MCF 10A (cell line): ENCODE measurements at places on chromosomes 11 and 22. TPM values are rescaled to one million over a fixed set of nuclear protein-coding genes. Genes with fewer than 3 reads are reported as not detected.

The IGHMBP2 gene
- 19.8 and 29.4 TPM in 2 replicates for total RNA-seq

- no peaks in the 10 kb centered on the region for H3K4me1 ChIP-seq
- no peaks in the 10 kb centered on the region for H3K36me3 ChIP-seq
- no peaks in the 10 kb centered on the region for H3K27me3 ChIP-seq
- H3K27ac ChIP-seq = no peak overlapping the region
- H3K4me3 ChIP-seq = no peak overlapping the region
- no peak for DNase-seq
These were observed 125.0 kb downstream of the UVRAG start for GRCh38 chr11:75939992-75940391.

The MPST gene
- 40.7 and 51.2 TPM in 2 replicates for total RNA-seq

- no peak overlapping the region for H3K4me3 ChIP-seq
- no peaks in the 10 kb centered on the region for H3K4me1 ChIP-seq
- H3K27me3 ChIP-seq = no peaks in the 10 kb centered on the region
- H3K27ac ChIP-seq = no peak overlapping the region
- DNase-seq = no peak
These were observed 4.0 kb upstream of the WNT11 start for GRCh38 chr11:76209973-76210930.

The STARD10 gene
- 10.6 and 16.9 TPM in 2 replicates for total RNA-seq

The RGL4 gene
- not detected in 2 replicates for total RNA-seq

DNA sequence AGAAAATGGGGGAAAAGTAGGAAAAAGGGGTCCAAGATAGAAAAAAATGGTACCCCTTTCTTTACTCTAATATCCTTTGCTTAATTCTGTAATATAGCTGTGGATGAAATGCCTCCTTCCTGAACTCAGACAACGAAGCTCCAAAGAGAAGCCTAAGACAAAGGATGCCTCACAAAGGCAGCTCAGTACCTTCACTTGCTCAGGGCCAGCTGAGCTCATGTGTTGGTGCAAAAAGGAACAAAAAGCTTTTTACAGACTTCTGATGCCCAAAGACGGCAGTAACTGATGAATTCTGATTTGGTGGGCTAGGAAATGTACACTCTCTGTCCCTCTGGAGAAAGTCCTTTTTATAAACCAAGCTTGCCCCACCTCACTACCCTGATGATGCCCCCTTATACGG, 77.5 kb downstream of the DENND5A start:
- no peak overlapping the region for H3K4me3 ChIP-seq
- no peak overlapping the region for H3K27ac ChIP-seq

DNA sequence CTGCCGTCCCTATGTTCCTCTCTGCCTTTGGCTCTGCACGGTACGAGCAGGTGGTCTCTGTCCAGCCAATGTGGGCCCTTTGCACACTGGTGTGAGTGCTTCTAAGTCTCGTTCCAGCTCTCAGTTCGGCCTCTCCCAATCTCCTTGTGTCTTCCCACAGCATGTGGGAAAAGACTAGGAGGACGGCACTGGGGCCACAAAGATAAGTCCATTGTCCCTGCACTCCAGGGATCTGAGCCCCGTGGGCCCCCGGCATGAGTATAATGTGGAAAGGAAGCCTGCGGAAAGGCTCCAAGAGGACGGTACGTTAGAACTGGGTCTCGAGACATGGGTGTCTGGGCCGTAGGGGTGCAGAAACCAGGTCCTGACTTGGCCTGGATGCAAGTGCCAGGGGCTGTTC, 16.4 kb downstream of the MYEOV start:
- H3K4me3 ChIP-seq = no peak overlapping the region
- H3K27me3 ChIP-seq = no peaks in the 10 kb centered on the region
- H3K36me3 ChIP-seq = no peaks in the 10 kb centered on the region

DNA sequence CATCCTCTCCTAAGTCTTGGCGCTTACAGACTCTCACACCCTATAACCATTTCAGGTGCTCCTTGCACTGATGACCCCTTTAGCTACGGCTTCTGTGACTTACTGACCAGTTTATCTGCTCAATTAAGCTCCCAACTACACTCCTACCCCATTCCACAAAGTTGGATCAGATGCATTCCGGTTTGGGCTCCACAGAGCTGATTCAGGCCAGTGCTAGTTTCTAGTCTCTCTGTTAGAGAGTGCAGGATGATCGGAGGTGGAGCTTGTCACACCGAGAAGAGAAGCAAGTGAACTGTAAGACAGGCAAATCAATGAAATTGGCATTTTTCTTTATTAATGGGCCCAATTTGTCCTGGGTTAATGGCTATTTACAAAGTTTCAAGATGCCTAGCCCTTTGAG, 436.8 kb upstream of the CADM1 start:
- H3K4me3 ChIP-seq = no peak overlapping the region
- H3K36me3 ChIP-seq = no peaks in the 10 kb centered on the region
- no peak overlapping the region for H3K27ac ChIP-seq
- H3K27me3 ChIP-seq = no peaks in the 10 kb centered on the region

The TMEM151A gene
- total RNA-seq = 0.12 TPM in 1 of 2 replicates, not detected in the other

DNA sequence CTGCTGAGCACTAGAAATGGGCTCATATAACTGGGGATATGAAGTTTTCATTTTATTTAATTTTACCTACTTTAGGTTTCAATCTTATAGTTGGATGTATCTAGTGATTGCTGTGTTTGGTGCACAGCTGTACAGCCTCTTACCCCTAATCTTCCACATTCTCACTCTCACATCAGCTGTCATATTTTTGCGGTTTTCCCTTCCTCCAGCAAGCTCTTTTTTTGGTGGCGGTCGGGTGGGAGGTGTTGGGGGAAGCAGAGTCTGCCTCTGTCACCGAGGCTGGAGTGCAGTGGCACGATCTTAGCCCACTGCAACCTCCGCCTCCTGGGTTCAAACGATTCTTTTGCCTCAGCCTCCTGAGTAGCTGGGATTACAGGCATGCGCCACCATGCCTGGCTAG, 445.1 kb upstream of the ISX start:
- H3K36me3 ChIP-seq = no peaks in the 10 kb centered on the region
- H3K27me3 ChIP-seq = no peaks in the 10 kb centered on the region
- H3K27ac ChIP-seq = no peak overlapping the region
- H3K4me1 ChIP-seq = no peaks in the 10 kb centered on the region
- no peak for DNase-seq

The CCDC188 gene
- 0.70 and 0.93 TPM in 2 replicates for total RNA-seq

- H3K4me1 ChIP-seq = no peaks in the 10 kb centered on the region
- DNase-seq = no peak
- peaks cover 37% of the 10 kb centered on the region for H3K27me3 ChIP-seq
- H3K27ac ChIP-seq = no peak overlapping the region
- H3K36me3 ChIP-seq = no peaks in the 10 kb centered on the region
- H3K4me3 ChIP-seq = no peak overlapping the region
These were observed 90.0 kb downstream of the CDKN1C start for GRCh38 chr11:2795491-2795991.

The POLDIP3 gene
- 49.7 and 51.3 TPM in 2 replicates for total RNA-seq

The CHRM1 gene
- total RNA-seq = not detected in 2 replicates

The TMEM25 gene
- total RNA-seq = 0.79 and 0.91 TPM in 2 replicates

The MMP11 gene
- 0.44 TPM in 1 of 2 replicates, not detected in the other for total RNA-seq

The CDC42EP1 gene
- 86.0 and 148 TPM in 2 replicates for total RNA-seq

- peaks cover 6% of the 10 kb centered on the region for H3K36me3 ChIP-seq
- H3K4me1 ChIP-seq = peaks cover 3% of the 10 kb centered on the region
- no peak overlapping the region for H3K4me3 ChIP-seq
- no peaks in the 10 kb centered on the region for H3K27me3 ChIP-seq
- H3K27ac ChIP-seq = no peak overlapping the region
- no peak for DNase-seq
These were observed 3.9 kb downstream of the TOLLIP start for GRCh38 chr11:1305501-1306056.

GRCh38 chr11:44690651-44691050, 36.1 kb upstream of the TSPAN18 start:
- H3K4me3 ChIP-seq = no peak overlapping the region
- H3K4me1 ChIP-seq = no peaks in the 10 kb centered on the region
- no peak overlapping the region for H3K27ac ChIP-seq

DNA sequence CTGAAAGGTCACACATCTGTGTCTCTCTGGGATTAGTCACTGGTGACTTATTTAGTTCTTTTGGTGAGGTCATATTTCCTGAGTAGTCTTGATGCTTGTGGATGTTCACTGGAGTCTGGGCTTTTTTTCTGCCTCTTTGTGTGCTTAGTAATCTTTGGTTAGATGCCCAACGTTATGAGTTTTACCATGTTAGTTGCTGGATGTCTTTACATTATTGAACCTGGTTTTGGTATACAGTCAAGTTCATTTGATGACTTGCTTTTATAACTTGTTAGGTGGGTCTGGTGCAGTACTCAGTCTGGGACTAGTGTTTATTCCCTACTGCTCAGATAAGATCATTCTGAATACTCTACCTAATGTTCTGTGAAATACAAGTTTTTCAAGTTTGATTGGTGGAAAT, 26.2 kb upstream of the SLC37A2 start:
- no peaks in the 10 kb centered on the region for H3K36me3 ChIP-seq
- H3K27me3 ChIP-seq = no peaks in the 10 kb centered on the region
- no peaks in the 10 kb centered on the region for H3K4me1 ChIP-seq
- peak; percentile 31 for DNase-seq
- H3K4me3 ChIP-seq = no peak overlapping the region

The SESN3 gene
- total RNA-seq = 3.0 and 6.3 TPM in 2 replicates

DNA sequence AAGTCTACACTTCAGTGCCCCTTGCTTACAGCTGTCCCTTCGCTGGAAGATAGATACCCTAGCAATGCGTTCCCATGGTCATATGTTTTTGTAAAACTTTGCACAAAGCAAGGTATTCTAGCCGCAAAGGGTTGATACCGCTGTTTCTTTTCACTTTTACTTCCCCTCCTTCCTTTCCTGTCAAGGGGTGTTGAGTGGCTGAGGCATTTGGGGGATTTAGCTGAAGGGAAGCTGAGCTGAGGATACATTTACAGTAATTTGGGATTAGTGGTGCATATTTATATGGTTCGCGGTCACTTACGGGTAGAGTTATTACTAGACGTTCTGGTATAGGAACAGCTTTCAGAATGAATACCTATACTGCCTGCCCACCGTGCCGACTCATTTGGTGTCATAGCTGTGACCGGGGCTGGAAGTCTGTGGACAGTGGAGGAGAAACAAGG, 86.9 kb upstream of the WNT11 start:
- no peak overlapping the region for H3K27ac ChIP-seq
- DNase-seq = no peak
- no peak overlapping the region for H3K4me3 ChIP-seq
- no peaks in the 10 kb centered on the region for H3K27me3 ChIP-seq

The BLID gene
- total RNA-seq = 4.1 and 4.5 TPM in 2 replicates

- no peak for DNase-seq
- no peaks in the 10 kb centered on the region for H3K36me3 ChIP-seq
- peaks cover 5% of the 10 kb centered on the region for H3K4me1 ChIP-seq
- H3K27ac ChIP-seq = no peak overlapping the region
- H3K27me3 ChIP-seq = no peaks in the 10 kb centered on the region
These were observed 15.7 kb upstream of the MTMR3 start for GRCh38 chr22:29867260-29867659.

- H3K27me3 ChIP-seq = no peaks in the 10 kb centered on the region
- H3K4me1 ChIP-seq = no peaks in the 10 kb centered on the region
- DNase-seq = no peak
- no peak overlapping the region for H3K4me3 ChIP-seq
- H3K27ac ChIP-seq = no peak overlapping the region
- H3K36me3 ChIP-seq = peaks cover 36% of the 10 kb centered on the region
These were observed 49.0 kb upstream of the SERPIND1 start for GRCh38 chr22:20724676-20725454.

The TRIM22 gene
- total RNA-seq = 24.1 and 26.0 TPM in 2 replicates

- H3K27ac ChIP-seq = no peak overlapping the region
- no peak overlapping the region for H3K4me3 ChIP-seq
- H3K36me3 ChIP-seq = no peaks in the 10 kb centered on the region
These were observed 436.2 kb downstream of the BRD1 start for GRCh38 chr22:49391436-49391835.

The FXYD6 gene
- total RNA-seq = not detected in 2 replicates

DNA sequence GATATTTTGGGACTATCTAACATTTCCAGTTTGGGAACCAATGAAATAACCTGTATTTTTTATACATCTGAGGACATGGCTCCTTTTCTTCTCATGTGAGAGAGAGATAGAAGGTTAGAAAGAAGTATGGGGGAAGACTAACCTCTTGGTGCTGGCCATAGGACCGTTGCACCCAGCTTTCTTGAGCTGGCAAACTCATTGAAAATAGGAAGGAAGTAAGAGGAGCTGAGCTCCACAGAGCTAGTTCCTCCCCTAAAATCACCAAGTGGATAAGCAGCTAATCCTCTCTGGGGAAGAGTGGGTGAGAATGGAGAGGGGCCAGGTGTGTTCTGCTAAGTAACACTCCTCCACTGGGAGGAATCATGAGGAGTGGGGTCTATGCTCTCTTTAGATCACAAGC, 387.4 kb upstream of the CADM1 start:
- no peaks in the 10 kb centered on the region for H3K36me3 ChIP-seq
- no peak overlapping the region for H3K27ac ChIP-seq
- DNase-seq = no peak
- no peaks in the 10 kb centered on the region for H3K4me1 ChIP-seq
- H3K27me3 ChIP-seq = no peaks in the 10 kb centered on the region

DNA sequence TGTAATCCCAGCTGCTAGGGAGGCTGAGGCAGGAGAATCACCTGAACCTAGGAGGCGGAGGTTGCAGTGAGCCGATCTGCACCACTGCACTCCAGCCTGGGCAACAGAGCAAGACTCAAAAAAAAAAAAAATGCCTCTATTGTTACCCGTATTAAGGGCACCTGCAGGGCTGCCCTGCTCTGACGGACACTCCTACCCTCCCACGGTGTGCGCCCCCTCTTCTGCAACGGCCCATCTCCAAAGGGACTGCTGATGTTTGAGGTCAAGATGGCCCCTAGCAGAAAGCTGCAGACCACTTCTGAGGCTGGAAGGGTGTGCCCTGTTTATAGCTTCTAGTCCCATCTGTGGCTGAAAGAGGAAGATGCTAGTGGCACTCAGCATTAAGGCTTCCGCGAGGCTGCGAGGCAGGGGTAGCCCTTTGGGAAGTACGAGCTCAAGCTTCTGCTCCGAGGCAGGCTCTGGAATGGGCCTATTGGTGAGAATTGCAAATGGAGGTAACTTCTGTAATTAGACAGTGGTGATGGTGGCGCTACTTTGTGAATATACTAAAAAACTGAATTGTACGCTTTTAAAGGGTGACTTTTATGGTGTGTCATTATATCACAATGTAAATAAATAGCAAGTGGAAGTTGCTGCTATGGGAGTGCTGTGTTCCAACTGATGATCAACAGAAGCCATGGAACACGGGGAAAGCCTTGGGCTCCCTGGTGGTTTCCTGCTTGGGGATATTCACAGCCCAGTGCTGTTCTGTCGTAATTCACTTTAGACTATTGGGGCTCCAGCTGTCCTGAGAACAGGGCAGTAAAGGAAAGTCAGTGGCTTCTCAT, 24.3 kb downstream of the ARFGAP2 start:
- no peak overlapping the region for H3K4me3 ChIP-seq
- H3K4me1 ChIP-seq = peaks cover 6% of the 10 kb centered on the region
- no peak overlapping the region for H3K27ac ChIP-seq
- DNase-seq = no peak
- peaks cover 16% of the 10 kb centered on the region for H3K36me3 ChIP-seq
- H3K27me3 ChIP-seq = no peaks in the 10 kb centered on the region

DNA sequence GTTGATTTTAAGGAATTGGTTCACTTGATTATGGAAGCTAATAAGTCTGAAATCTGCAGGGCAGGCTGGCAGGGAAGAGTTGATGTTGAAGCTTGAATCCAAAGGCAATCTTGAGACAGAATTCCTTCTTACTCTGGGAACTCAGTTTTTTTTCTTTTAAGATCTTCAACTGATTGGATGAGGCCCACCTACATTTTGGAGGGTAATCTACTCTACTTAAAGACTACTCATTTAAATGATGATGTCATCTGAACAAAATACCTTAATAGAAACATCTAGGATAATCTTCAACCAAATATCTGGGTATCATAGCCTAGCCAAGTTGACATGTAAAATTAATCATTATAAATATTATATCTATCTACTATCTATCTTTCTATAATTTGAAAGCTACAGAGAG, 163.2 kb downstream of the PGR start:
- H3K36me3 ChIP-seq = no peaks in the 10 kb centered on the region
- no peak overlapping the region for H3K4me3 ChIP-seq
- H3K27me3 ChIP-seq = no peaks in the 10 kb centered on the region
- H3K27ac ChIP-seq = no peak overlapping the region
- no peak for DNase-seq
- no peaks in the 10 kb centered on the region for H3K4me1 ChIP-seq
